ENCODE measurements at places on chromosomes 16 and 17. TPM values are rescaled to one million over a fixed set of nuclear protein-coding genes. Genes with fewer than 3 reads are reported as not detected.
A peak's percentile ranks its signal among the peaks of the same experiment; 100 is the strongest.

DNA sequence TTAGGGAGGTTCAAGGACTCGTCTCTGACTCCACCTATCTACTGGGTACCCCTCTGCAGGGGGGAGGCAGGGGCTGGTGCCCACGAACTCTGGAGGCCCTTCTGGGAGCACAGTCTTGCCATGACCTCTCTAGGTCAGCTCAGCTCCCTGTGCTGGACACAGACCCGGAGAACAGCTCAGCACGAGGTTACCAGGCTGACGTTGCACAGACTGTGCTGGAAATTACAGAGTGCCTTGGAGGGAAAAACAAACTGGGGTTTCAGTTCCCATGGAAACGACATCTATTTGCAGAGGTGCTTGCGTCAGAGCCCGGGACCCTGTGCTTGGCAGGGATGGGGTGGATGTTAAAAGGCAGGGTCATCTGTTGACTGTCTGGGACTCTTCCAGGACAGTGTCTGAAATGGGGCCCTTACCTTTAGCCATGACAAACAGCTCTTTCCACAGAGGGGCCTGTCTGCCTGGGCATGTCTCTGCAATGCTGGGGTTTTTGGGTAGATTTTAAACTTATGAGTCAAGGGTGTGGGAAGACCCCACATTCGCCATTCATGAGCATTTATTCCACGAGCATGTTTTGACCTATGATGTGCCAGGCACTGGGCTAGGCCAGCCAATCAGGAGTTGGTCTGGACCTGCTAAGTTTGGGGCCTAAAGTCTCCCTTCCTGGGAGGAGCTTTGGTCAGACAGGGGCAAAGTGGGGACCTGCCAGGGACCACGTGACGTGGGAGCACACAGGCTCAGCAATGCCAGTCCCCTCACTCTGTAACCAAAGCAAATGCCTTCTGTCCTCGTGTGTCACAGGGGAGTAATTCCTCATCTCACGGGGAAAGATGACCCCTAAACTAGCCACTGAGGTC is 22.5 kb downstream of the CCR7 start:
- no peaks in the 10 kb centered on the region for H3K27me3 ChIP-seq
- peak; percentile 98 for DNase-seq
- no peak overlapping the region for H3K4me3 ChIP-seq

GRCh38 chr17:42694524-42694923 is 12.2 kb downstream of the CNTNAP1 start:
- peaks cover 2% of the 10 kb centered on the region for H3K27me3 ChIP-seq
- H3K36me3 ChIP-seq, result peaks cover 40% of the 10 kb centered on the region
- H3K4me1 ChIP-seq, result peaks cover 8% of the 10 kb centered on the region
- H3K27ac ChIP-seq, result no peak overlapping the region

- H3K36me3 ChIP-seq, result no peaks in the 10 kb centered on the region
- H3K27me3 ChIP-seq, result no peaks in the 10 kb centered on the region
- H3K27ac ChIP-seq, result no peak overlapping the region
- no peaks in the 10 kb centered on the region for H3K4me1 ChIP-seq
- DNase-seq, result no peak
These were observed 81.9 kb downstream of the KCNJ18 start for GRCh38 chr17:21774263-21774662.

GRCh38 chr17:6596511-6596910 is 40.2 kb upstream of the PITPNM3 start:
- H3K27me3 ChIP-seq, result no peaks in the 10 kb centered on the region
- H3K4me3 ChIP-seq, result no peak overlapping the region
- no peak for DNase-seq
- no peak overlapping the region for H3K27ac ChIP-seq

DNA sequence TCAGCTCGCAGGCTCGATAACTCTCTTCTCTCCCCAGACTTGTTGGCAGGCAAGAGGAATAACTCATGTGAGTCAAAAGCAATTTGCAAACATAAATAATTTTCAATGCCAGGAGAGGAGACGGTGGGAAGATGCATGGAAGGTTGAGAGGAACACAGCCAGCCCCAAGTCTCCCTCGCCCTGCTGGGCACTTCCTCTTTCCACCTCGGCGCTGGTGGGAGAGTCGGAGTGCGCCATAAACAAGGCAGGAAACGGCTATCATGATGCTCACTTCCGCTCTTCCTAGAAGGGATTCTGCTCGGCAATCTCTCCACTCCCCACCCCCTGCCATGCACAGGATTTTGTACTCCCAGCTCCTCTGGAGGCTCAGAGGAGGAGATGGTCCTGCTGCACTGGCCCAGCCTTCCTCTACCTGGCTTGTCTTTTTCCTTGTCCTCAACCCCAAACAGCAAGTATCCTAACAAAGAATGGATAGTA is 13.0 kb downstream of the CBX4 start:
- no peak overlapping the region for H3K27ac ChIP-seq
- no peaks in the 10 kb centered on the region for H3K36me3 ChIP-seq
- H3K4me3 ChIP-seq, result no peak overlapping the region
- H3K4me1 ChIP-seq, result peaks cover 28% of the 10 kb centered on the region
- H3K27me3 ChIP-seq, result peaks cover 19% of the 10 kb centered on the region

DNA sequence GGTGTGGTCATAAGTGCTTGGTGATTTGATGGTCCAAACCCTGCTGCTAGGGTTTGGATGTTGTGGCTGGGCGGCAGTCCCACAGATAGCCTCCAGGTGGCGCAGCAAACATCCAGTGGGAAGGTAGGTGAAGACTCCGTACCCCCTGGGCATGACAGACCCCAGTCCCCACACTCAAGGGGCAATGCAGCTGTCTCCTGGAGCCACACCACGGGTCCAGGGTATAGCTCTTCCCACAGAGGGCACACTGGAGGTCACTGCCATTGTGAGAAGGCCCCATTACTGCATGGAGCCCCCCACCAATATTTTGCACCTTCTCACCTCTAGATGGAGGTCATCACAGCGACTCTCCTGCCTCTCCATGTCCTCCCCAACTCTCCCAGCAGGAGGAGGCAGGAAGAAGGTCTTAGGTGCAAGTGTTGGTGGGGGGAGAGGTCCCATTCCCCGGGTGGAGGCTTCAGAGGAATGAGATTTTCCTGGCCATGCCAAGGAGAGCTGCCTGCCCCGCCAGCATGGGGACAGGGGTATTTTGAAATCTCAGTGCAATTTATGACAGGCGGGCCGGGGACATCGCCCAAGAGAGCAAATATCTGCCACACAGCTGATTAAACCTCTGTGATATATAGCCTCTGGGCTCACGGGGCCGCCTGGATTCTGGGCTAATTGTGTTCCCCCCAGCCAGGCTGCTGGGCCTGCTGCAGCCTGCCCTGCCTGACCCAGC is 17.1 kb upstream of the C17orf113 start:
- H3K27ac ChIP-seq, result peak overlapping the region; percentile 25
- H3K36me3 ChIP-seq, result no peaks in the 10 kb centered on the region
- DNase-seq, result peak; percentile 51
- H3K27me3 ChIP-seq, result peaks cover 21% of the 10 kb centered on the region

- H3K4me3 ChIP-seq, result no peak overlapping the region
- DNase-seq, result peak; percentile 36
- H3K27ac ChIP-seq, result no peak overlapping the region
- peaks cover 3% of the 10 kb centered on the region for H3K27me3 ChIP-seq
These were observed 60.8 kb upstream of the MED9 start for GRCh38 chr17:17416007-17416399.

GRCh38 chr17:32590974-32591373 is 104.2 kb downstream of the CDK5R1 start:
- DNase-seq, result no peak
- no peak overlapping the region for H3K4me3 ChIP-seq
- H3K27ac ChIP-seq, result no peak overlapping the region
- H3K27me3 ChIP-seq, result no peaks in the 10 kb centered on the region
- H3K4me1 ChIP-seq, result peaks cover 3% of the 10 kb centered on the region

DNA sequence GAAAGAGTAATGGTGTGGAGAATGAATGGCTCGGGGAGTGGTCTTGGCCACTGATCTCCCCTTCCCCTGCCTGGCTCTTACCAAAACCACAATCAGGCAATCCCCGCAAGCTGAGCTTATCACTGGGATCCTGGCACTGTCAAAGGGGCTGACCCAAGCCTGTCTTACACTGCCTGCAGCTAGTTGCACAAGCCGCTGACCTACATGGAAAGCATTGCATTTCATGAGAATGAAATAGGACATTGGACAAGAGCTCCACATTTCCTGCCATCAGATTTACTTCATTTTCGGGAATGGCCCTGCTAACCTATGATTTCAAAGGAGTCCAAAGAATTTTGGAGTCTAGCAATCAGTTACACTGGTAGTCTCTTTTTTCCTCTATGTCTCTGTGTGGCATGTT is 146.4 kb downstream of the PCTP start:
- H3K4me3 ChIP-seq, result no peak overlapping the region
- H3K4me1 ChIP-seq, result no peaks in the 10 kb centered on the region

DNA sequence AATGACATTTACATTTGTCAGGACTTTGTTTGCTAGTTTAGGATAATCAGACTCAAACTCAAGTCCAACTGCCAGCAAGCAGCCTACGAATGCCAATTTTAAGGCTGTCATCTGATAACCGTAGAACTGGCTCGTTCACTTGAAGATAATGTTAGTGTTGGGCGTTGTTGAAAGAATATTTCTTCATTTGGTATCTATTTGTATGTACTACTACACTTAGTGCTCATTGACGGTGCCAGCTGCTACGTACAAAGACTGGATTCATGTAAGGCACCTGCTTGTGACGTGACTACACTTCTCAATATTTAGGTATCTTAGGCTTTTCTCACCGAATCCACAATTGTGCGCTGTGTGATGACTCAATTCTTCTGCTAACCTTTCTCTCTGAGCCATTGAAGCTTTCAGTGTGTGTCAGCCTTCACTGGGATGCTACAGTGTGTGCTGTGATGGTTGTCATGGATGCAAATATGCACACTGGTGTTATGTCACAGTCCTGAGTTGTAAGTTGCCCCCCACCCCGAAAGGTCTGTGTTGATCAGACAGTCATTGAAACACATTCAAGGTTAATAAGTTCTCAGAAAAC is 5.7 kb downstream of the ATP2C2 start:
- no peak for DNase-seq
- H3K27ac ChIP-seq, result no peak overlapping the region
- no peaks in the 10 kb centered on the region for H3K4me1 ChIP-seq
- H3K36me3 ChIP-seq, result no peaks in the 10 kb centered on the region
- H3K4me3 ChIP-seq, result no peak overlapping the region
- H3K27me3 ChIP-seq, result peaks cover 30% of the 10 kb centered on the region

- H3K27ac ChIP-seq, result peak overlapping the region; percentile 42
- H3K4me3 ChIP-seq, result no peak overlapping the region
- H3K4me1 ChIP-seq, result peaks cover 18% of the 10 kb centered on the region
- peak; percentile 26 for DNase-seq
- no peaks in the 10 kb centered on the region for H3K27me3 ChIP-seq
- peaks cover 15% of the 10 kb centered on the region for H3K36me3 ChIP-seq
These were observed 13.4 kb downstream of the FLYWCH1 start for GRCh38 chr16:2924901-2925755.

GRCh38 chr17:1627182-1627981 is 1.3 kb downstream of the SLC43A2 start:
- H3K27ac ChIP-seq, result peak overlapping the region; percentile 11
- peak overlapping the region; percentile 21 for H3K4me3 ChIP-seq
- H3K36me3 ChIP-seq, result no peaks in the 10 kb centered on the region
- peaks cover 20% of the 10 kb centered on the region for H3K4me1 ChIP-seq
- peak; percentile 76 for DNase-seq

GRCh38 chr17:66540131-66540781 is 237.8 kb downstream of the PRKCA start:
- no peaks in the 10 kb centered on the region for H3K27me3 ChIP-seq
- DNase-seq, result peak; percentile 84
- H3K36me3 ChIP-seq, result no peaks in the 10 kb centered on the region
- H3K4me3 ChIP-seq, result no peak overlapping the region
- peak overlapping the region; percentile 71 for H3K27ac ChIP-seq

DNA sequence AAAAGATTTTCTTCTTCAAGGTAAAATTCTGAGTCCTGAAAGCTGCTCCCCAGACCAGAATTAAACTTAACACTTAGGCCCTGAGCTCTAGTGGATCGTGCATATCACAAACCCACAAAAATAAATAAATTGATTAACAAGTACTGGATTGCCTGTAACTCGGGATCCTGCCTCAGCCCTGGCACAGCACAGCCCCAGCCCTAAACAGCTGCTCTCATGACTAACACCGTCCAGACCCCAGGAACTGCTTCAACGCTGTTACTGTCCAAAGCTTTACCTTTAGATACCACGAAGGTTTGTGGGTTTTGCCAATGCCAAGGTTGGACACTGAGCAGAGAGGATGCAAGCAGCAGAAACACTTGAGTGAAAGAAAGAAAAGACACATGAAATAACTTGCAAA is 172.5 kb downstream of the COPRS start:
- no peak overlapping the region for H3K27ac ChIP-seq
- H3K27me3 ChIP-seq, result no peaks in the 10 kb centered on the region
- no peak for DNase-seq
- H3K4me3 ChIP-seq, result no peak overlapping the region
- peaks cover 6% of the 10 kb centered on the region for H3K4me1 ChIP-seq
- no peaks in the 10 kb centered on the region for H3K36me3 ChIP-seq

DNA sequence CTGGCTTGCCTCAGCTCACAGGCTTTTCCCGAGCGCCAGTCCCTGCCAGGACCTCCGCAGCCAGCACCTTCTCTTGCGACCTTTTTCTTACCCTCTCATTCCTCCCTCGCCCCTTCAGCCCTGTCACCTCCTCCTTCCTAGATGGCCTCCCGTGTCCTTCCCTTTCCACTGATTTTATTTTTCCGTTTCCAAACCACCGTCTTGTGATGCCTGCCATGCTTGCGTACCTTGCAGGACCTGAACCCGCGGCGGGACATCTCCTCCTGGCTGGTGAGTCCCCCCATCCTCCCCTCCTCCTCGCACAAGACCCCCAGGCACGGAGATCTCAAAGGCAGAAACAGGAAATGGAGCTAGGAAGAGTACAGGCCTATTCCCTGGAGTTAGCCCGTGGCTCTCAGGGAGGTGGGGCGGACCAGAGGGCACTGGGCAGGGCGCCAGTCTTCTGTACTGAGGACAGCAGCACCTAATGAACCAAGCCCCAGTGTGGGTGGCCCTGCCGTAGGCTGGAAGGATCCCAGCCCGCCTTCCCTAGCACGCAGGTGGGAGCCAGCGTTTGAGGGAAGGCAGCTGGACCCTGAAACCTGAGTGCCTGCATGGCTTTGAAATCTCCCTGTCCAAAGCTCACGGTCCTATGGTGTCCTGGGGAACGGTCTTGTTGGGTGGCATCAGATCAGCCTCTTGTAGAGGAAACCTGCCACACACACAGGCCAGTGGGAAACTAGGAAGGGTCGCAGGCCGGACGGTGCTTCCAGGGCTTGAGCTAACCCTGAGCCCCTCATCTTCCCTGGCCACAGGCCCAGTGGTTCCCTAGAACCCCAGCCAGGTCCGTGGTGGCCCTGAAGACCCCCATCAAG is 612 bp downstream of the CISD3 start:
- peaks cover 48% of the 10 kb centered on the region for H3K36me3 ChIP-seq
- peaks cover 36% of the 10 kb centered on the region for H3K4me1 ChIP-seq
- DNase-seq, result peak; percentile 60
- peak overlapping the region; percentile 56 for H3K4me3 ChIP-seq
- no peaks in the 10 kb centered on the region for H3K27me3 ChIP-seq

- no peak for DNase-seq
- H3K36me3 ChIP-seq, result no peaks in the 10 kb centered on the region
- H3K27me3 ChIP-seq, result peaks cover 26% of the 10 kb centered on the region
- no peaks in the 10 kb centered on the region for H3K4me1 ChIP-seq
- no peak overlapping the region for H3K27ac ChIP-seq
These were observed 9.4 kb downstream of the GCGR start for GRCh38 chr17:81813371-81813684.

GRCh38 chr17:69254187-69254586 is 25.6 kb upstream of the ABCA10 start:
- H3K4me3 ChIP-seq, result no peak overlapping the region
- H3K27me3 ChIP-seq, result no peaks in the 10 kb centered on the region
- no peak overlapping the region for H3K27ac ChIP-seq
- no peaks in the 10 kb centered on the region for H3K4me1 ChIP-seq
- H3K36me3 ChIP-seq, result no peaks in the 10 kb centered on the region
- no peak for DNase-seq

Gene CTRB2
- not detected for total RNA-seq

Gene PYDC1
- not detected for total RNA-seq

Gene STH
- not detected for total RNA-seq

Gene NT5C3B
- total RNA-seq, result 54.8 TPM

Gene IGSF6
- 2.5 TPM for total RNA-seq

Gene GAS2L2
- total RNA-seq, result 0.04 TPM

Gene ADCY9
- 9.5 TPM for total RNA-seq

Gene PIRT
- total RNA-seq, result 0.04 TPM
